Stimulated activated CD4-positive, alpha-beta T cell treated with anti-CD3 and anti-CD28 coated beads, Interleukin-15, amount 100 ng/mL, for 1 hour (primary cell): ENCODE measurements at places on chromosomes 5 and 9.

DNA sequence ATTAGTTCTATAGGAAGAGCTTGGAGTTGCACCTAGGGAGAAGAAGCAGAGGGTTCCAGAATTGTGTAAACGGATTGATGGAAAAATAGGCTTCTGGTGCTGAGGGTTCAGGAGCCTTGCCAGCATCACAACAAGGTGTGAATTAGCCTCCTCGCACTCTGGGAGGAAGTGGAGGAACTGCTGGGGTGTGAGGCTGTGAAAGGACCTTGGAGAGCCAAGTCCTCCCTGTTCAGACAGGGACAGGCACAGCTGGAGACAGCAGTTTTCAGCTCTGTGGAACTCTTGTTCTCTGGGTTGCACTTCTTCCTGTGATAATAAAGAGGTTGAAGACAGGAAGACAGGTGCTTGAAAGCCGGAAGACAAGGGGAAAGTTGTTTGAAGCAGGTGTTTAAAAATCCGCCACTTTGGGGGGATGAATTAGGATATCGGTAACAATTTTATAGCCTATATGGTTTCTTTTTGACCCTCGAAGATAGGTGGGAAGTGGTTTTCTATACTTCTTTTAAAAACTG, 22.6 kb downstream of the DAPK1 start:
- no peak for DNase-seq

DNA sequence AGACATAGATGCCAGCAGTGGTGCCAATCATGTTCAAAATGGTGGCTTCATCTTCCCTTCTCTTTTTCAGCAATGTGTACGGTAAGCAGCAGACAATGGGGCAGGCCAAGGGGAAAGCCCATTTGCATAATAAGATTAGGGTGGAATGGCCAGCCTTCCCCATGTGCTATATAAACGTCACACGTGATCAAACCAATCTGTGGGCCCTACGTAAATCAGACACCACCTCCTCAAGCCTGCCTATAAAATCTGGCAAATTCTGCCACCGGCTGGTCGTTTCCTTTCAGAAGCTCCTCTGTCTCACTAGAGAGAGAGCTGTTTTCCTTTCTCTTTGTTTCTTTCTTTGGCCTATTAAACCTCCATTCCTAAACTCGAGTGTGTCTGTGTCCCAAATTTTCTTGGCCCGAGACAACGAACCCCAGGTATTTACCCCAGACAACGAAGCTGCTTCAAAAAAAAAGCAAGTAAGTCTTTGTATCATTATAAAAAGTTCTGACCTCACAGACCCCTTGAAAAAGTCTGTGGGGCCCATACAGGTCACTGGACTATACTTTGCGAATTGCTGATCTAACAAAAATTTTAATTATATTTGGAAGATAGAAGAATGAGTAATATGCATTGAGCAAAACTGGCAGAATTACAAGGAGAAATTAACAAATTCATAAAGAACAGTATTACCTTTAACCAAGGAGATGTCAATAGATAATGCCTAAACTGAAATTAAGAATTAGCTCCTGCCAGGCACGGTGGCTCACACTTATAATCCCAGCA, 15.2 kb downstream of the ZBTB5 start:
- DNase-seq = no peak

DNA sequence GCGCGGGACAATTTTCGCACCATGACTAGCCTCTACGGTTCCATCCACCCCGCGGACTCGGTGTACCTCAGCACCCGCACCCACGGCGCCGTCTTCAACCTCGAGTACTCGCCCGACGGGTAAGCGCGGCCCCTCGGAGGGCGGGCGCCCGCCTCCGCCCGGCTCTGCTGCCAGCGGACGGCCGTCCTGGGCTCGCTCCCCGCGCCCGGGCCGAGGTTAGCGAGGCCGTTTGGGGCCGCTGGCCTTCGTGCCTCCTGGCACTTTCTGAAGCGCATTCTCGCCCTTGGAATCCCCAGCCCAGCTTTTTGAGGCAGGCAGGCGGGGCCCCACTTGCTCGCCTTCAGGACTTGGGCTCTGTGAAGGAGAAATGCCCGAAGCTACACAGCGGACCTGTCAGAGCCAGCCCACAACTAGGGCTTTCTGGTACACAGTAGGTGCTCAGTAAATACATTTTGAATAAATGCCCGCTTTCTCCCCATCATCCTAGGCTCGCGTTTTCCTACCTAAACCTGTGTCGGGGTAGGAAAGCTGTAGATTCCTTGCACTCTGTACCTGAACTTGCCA, 772 bp downstream of the DCAF10 start:
- peak; percentile 9 for DNase-seq

DNA sequence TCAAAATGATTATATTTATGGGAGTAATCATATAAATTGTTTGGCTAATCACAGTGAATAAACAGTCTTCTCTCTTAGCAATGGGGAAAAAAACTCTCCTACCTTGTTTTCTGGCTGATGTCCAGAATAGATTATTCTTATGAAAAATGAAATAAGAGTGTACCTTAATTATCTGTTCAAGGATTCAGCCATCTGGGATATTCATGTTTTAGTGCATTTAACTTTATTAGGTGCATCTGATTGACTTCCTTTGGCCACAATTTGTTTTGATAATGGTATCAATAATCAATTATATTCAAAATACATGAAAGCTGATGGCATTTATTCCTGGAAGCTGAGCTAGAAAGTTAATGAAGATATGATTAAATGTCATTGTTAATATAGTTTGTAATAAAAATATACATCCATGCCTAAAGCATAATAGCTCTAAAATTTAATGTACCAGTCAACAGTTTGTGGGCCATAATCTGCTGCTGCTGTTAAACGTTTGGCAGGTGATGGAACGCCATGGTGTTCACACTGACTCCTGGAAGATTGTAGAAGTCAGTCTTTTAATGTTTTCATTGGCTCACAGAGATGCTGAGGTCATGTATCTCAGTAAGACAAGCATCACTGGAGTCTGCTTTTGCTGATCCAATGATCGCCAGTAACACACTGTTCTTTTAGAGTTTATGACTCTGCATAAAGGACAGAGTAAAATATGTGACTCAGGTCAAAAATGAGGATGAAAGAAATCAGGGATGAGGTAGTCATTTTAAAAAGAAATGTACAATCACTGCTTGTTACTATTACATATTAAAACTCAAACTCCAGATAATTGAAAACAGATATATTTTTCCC, 105.8 kb downstream of the ISL1 start:
- DNase-seq = no peak

DNA sequence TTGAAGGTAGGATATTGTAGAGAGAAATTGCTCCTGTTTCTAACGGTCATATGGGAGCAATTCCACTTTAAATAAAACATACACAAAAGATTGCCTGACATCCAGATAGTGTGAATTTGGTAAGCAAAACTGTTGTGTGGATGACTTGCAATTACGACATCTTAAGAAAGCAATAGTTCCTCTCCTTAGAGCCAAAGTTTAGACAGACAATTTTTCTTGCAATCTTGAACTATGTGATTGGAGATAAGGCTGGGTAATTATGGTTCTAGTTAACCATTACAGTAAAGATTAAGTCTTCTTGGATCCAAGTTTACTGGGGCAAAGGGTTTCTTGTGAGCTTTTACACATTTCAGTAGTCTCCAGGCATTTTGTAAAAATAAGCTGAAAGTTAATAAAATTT, 1080.6 kb upstream of the CDH6 start:
- no peak for DNase-seq

DNA sequence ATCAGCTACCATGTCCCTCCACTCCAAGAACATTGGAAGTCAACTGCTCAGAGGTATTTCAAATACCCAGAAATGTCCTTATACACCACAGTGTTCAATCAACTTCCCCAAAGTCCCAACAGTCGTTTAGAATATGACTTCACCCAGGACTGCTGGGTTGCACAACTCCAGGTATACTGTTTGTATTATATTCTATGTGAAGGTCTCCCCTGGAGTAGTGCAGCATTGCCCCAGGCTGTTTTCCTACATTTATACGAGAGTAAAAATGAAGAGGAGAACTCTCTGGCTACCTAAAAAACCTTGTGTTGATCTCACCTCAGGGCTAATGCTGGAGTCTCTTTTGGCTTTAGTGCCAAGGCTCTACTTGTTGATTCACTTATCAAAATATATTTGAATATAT, 183.6 kb upstream of the MAP3K1 start:
- DNase-seq = no peak

- no peak for DNase-seq
These were observed 135.9 kb downstream of the COL23A1 start for GRCh38 chr5:178454303-178454702.

DNA sequence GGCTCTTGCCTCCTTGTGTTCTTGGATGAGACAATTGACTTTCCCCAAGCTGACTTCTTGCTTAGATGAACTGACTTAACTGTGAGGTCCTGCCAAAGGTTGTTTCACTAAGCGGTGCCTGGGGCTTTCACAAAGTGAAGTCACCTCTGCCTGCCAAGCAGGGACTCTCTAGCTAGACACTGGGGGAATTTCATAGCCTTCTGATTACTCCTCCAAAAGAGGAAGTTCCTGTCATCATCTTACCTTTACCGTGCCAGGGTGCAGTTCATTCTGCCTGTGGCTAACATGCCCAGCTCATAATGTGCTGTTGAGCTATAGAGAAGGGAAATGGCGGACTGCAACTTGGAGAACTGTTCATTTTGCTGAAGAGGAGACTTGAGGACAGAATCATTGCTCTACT, 472.0 kb upstream of the WWC1 start:
- no peak for DNase-seq

- no peak for DNase-seq
These were observed 655 bp downstream of the TOR4A start for GRCh38 chr9:137278061-137278701.

DNA sequence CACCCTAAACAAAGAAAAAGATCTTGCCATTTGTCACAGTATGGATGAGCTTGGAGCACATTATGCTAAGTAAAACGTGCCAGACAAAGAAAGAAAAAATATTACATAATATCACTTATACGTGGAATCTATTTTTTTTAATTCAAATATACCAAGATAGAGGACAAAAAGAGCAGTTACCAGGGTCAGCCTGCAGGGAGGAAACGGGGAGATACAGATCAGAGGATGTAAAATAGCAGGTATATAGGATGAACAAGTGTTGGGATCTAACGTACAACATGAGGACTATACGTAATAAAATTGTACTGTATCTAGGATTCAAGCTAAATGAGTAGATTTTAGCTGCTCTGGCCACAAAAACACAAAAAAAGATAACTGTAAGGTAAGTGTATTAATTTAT, 247.5 kb downstream of the TMEM161B start:
- no peak for DNase-seq

DNA sequence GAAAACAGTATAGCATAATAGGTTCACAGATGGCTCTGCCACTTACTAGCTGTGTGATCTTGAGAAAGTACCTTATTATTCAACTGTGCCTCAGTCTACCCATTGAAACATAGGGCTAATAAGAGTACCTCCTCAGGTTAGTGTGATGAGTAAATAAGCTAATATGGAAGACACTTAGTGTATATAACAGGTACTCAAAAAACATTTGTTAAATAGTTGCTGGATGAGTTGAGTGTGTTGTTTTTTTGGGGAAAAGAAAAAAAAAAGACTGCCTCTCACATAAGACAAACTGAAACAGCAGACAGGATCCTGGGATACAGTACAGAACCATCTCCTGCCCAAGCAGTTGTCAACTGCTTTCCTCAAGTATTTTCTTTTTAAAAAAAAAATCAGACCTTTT, 5.2 kb downstream of the STOM start:
- DNase-seq = no peak

DNA sequence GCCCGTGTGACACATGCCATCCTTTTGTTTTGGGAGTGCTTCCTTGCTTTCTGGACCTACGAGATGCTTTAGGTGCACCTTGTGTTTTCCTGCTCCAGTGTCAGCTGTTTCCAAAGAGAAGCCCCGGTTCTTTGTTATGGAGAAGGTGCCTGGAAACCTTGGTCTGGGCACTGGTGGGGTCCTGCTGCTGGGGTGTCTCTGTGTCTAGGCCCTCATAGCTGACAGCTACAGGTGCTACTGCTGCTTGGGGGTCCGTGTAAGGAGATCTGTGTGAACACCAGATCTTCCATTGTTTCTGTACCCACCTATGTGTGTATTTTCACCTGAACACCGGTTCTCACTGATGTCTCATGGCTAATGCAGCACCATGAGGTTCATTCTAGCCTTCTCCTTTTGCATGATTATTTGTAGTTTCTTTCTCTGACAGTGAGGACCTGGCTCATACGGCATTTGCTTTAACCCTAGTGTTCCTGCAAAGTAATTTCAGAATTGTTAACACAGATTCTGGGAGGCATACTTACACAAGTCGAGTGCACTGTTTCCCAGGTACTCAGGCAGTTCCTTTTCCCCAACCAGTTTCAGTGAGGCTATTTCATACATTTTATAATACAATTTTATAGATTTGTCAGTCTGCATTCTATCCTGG, 13.2 kb upstream of the FAM120AOS start:
- DNase-seq = no peak

DNA sequence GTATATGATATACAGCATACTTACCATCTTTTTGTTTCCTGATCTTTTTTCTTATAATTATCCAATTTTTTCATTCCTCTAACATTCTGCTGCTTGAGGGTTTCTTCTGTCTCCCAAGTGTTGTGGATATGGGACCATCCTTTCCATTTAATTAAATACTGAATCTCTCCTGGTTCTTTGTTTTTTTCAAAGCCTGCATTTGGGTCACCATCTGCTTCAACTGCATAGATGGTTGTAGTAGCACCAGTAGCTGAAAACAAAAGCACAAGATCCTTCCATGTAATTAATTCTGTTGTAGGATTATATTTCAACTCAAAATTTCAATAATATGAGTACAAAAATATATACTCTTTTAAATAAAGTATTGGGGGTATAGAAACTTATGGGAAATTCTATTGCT, 29.4 kb downstream of the CHD1 start:
- no peak for DNase-seq

GRCh38 chr5:158611581-158611980, 488.1 kb downstream of the EBF1 start:
- no peak for DNase-seq

DNA sequence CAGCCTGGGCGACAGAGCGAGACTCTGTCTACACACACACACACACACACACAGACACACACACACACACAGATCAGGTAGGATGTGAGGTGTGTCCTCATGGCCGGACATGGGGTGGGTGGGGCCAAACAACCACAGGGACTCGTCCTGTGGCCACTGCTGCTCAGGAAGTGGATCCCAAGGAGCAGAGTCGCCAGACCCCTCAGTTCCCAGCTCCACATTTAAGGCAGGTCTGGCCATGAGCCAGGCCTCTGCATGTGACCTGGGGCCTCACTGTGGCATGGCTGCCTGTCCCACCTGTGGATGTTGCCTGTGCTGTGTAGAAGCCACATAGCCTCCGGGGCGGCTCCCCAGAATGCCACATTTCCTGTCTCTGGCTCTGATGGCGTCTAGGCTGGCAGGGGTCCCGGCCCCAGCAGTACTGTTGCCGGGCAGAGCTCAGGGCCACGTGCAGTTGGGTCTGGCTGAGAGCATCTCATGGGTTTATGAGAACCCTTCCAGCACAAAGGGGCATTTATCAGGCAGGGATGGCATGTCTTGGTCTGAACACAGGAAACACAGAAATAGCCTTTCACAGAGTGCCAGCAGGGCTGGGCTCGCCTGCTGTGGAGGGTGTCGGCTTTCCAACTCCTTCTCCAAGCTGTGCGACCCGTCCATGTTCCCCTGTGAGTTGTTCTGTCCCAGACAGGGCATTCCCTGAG, 9.9 kb upstream of the NINJ1 start:
- DNase-seq = no peak

GRCh38 chr9:94144394-94144793, 60.1 kb downstream of the PTPDC1 start:
- no peak for DNase-seq

GRCh38 chr5:80069251-80069800, 34.2 kb downstream of the THBS4 start:
- DNase-seq = no peak
